ENCODE measurements at places on chromosomes 12 and 14.
A peak's percentile ranks its signal among the peaks of the same experiment; 100 is the strongest.

DNA sequence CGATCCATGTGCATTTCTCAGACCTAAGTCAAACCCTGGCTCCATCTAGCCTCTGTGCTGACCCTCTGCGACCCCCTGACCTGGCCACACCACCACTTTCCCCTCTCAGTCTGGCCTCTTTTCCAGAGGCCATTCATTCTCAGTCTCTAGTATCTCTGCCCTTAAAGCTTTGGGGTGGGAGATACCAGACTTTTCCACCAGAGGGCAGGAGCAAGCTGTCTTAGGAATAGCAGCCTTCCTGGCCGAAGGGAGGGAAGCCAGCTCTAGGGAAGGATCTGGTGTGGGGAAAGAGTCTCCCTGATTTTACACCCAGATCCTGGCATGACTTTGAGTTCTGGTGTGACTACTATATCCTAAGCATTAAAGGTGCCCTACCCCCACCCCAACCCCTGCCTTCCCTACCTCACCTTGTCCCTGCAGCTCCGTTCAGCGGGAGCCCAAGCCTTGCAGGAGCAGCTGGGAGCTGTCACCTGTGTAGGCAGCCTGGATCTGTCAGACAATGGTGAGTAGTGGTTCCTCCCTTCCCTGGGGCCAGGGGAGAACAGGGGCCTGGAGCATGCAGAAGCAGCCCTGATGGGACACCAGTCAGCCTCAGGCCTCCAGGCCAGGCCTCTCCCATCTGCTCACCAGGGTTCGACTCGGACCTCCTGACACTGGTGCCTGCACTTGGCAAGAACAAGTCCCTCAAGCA, 6.6 kb downstream of the CARMIL3 start:
- DNase-seq, result peak; percentile 31

- no peak for DNase-seq
Measured at GRCh38 chr14:74434294-74434693, 8.3 kb upstream of the SYNDIG1L start.

- DNase-seq, result no peak
Measured at GRCh38 chr12:129193263-129193871, 340.1 kb downstream of the GLT1D1 start.

- no peak for DNase-seq
Measured at GRCh38 chr12:91513313-91513712, 330.7 kb upstream of the DCN start.

DNA sequence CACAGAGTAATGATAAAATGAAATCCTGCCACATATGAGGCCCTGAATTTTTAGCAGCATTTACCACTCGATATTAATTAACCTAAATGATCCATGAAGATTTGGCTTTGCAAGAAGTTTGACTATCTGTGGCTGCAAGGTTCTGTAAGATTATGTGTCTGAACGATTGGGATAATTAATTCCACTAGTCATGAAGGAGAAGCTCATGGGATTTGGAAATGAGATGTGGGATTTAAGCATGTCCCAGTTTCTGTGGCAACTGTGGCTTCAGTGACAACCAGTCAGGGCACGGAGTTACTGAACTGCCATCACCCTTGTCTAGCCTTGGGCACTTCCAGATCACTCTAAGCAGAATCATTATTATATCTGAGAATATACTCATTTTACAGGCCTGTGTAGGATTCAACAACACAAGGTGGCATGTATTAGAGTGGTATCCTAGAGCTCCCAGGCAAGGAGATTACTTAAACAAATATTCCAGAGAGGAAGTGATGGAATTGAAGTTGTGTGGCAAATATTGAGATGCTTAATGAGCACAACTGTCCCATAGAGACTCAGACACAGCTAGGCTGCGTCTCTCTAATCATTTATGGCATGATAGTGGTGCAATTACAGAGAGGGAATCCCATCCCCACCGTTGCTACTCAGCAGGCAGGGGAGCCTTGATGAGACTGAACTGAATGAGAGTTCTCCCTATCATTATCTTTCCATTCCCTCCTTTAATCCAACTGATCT, 205.0 kb upstream of the KRR1 start:
- DNase-seq, result no peak

GRCh38 chr12:106274575-106275121, 26.8 kb upstream of the CKAP4 start:
- DNase-seq, result no peak

- DNase-seq, result no peak
Measured at GRCh38 chr14:93772263-93772662, 16.0 kb downstream of the PRIMA1 start.

- DNase-seq, result no peak
Measured at GRCh38 chr14:86723254-86723624, 1193.3 kb downstream of the FLRT2 start.

DNA sequence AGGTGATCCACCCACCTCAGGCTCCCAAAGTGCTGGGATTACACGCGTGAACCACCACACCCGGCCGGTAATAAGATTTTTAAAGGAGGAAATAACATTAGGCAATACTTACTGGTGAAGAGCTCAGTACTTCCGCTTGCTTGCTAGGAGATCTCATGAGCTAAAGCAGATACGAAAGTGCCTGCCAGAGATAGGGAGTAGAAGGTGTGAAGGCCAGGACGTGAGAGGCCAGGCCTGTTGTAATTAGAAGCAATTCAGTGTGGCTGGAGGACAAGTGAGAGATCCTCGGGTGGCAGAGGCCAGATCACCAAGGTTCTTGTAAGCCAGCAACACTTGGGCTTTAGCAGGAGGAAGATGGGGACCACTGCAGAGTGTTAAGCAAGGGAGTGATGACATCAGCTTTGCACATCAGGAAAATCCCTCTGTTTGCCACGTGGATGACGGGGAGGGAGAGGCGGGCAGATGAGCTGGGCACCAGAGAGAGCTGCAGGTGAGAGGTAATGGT, 7.6 kb downstream of the TECPR2 start:
- no peak for DNase-seq

DNA sequence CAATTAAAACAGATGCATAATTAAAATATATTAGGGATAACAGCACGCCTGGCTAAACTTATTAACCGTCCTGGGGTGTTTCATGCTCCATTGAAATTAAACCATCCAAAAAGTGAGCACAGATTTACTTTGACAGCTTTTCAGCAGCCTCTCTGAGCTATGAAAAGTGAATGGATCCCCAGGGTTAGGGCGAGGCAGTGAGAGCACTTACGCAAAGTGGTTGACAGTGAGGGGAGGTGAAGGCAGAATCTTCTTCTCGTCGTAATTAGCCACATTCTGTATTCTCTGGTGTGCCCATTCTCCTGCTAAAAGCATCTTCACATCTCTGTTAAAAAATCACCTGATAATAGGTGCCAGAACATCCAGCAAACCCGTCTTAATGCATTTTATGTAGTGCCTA, 1.9 kb downstream of the TMTC2 start:
- no peak for DNase-seq

DNA sequence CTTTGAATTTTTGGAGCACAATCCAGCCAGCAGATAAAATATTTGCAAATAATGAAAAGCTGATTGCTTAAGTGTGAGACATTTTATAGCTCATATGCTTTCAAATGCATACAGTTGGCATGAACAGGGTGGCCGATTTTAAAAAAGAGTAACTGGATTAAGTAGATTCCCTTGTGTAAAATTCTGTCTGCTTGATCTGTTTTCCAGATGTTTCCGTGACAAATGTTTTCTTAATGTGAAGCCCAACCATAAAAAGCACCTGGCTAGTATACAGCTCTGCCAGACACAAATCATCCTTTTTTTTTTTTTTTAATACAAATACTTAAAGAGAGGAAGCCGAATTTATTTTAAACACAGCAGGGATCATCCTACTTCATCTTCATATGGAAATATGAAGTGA, 440.7 kb downstream of the CCER1 start:
- no peak for DNase-seq

DNA sequence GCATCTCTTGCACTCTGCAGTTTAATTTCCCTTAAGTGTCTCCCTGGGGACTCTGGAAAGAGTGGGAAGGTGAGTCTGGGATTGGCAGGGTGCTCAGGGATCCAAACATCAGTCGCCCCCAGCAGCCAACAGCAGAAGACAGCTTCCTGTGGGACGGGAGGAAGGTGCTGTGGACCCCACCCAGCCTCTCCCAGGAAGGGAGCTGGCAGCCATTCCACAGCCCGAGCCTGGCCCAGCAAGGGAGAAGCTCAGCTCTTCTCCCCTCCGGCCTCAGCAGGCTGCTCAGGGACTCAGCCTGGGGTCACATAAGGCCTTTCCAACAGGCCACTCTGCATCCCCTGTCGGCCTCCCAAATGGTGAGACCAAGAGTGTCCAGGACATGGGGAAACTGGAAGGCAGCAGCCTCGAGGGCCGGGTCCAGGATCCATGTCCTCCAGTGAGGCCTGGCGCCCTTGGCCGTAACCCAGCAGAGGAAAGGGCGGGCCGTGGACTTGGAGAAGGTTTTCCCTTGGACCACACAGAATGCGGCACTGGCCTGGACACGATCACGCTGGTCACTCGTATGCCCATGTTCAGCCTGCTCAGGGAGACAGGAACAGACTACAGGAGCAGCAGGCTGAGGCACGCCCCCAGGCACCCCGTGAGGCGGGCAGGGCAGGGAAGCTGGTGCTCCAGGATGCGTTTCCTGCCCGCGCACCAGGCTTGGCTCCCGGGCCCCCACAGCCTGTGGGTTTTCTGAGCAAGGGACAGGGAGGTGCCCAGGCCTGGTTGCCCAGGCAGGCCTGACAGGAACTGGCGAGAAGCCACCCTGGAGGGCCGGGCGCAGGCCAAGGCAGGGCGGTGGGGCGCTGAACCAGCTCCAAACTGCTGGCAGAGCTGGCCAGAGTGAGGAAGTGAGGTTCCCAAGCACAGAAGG, 3.5 kb downstream of the XRCC3 start:
- DNase-seq, result no peak

DNA sequence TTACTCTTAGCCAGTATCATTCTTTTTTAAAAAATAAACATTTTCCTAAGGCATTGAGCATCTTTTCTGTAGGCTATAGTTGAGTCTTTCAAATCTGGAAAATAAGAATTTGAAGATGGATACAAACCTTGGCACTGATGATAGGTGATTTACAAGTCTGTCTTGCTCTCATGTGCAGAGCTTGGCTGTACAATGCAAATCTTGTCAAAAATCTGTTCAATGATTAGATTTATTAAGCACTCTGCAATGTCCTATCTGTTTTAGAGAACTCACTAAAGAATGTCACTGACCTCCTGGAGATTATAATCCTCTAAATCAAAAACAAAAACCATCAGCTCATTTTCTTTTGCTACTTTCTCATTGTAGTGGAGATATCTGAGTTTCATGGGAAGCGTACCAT, 42.8 kb upstream of the AMIGO2 start:
- no peak for DNase-seq

GRCh38 chr12:123064366-123064765, 83.9 kb downstream of the ARL6IP4 start:
- no peak for DNase-seq

DNA sequence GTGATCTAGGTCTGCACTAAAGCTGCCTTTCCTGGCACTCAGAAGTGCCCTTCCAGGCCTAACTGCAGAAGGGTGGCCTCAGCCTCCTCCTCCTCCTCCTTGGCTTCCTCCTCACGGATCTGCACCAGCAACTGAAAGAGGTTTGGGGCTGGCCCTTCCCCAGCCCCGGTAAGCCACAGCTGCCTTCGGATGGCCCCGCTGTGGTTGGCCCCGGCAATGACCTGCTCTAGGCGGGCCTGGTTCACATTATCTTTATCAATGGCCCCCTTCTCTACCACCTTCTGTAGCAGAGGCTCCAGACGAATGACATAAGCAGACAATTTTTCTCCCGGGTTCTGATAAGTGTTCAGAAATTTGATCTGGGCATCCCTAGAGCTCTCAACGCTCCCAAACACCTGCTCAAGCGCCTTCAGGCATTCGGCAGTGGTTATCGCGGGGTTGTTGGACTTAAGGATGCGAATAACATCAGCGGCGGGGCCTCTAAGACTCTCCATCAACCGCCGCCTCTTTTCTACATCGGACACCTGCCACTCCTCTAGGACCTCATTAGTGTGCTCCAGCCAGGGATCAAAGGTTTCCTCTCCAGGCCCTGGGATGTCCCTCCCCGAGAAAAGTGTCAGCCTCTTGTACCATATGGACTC, 1.5 kb downstream of the PNMA1 start:
- no peak for DNase-seq

DNA sequence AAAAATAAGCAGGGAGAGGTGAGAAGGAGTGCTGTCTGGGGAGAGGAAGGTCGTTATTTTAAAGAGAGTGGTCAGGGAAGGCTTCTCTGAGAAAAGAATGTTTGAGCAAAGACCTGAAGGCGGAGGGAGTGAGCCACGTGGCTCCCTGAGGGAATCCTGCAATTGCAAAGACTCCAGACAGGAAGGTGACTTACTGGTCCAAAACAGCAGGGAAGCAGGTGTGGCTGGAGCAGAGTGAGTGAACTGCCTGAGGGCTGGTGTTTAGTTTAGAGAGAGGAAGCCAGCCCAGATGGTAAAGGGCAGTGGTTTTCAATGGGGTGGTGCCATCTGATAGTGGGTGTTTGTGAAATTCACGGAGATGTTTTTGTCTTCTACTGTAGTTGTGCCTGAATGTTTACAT, 58.8 kb upstream of the LTA4H start:
- DNase-seq, result no peak

DNA sequence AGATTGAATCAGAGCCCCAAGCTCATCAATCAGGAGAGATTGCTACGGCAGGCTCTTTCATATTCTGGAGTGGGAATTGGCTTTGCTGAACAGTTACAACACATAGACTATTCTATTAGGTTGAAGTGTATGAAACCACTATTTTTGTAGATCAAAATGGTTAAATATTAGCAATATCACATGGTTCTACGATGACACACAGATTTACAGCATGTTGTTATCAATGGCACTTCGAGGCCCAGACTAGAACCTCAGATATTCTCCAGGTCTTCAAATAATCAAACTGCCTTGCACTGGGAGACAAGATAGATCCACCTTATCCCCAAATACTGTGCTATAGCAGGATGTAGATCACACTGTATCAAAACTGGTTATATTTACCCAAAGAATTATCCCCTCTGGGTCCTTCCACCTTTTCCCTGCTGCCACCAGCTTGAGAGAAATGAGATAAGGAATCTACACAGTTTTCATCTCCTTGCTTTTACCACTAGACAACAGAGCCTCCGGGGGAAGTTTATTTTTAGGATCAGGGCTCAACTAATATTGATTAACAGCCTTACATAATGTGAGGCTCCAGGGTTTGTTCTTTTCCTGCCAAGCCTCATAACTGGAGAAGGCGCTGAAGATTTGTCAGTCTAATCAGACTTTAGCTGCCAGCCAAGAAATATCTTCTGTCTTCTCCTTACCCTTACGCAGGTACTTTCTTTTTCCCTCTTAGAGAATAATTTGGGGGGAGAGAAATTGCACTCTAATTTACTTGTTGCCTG, 507.1 kb downstream of the DIO2 start:
- no peak for DNase-seq

GRCh38 chr12:94150240-94151121, 2.1 kb downstream of the PLXNC1 start:
- DNase-seq, result no peak

DNA sequence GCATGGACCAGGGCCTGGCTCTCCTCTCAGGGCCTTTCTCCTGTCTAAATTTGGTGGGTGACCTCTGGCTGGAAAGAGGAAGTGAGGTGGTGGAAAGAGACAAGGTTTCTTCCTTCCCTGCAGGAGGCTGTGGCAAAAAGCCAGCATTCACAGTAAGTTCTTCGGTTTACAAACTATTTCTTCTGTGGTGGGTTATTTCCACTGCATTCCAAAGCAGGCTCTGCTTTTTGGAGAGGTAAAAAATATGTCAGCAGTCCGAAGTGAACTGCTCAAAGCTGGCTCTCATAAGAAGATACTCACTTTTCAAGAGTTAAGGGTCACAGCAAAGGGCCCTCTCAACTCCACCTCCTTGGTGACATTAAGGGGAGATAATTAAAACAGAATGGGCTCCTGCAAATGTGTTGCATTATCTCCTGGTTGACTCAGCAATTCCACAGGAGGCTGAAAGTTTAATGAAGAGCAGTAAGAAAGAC, 48.9 kb upstream of the POC1B start:
- peak; percentile 73 for DNase-seq

GRCh38 chr14:36646664-36647416, 14.8 kb upstream of the PAX9 start:
- DNase-seq, result no peak

All from AG09319 (cell line).